ENCODE measurements at places on chromosomes 7 and 10.

DNA sequence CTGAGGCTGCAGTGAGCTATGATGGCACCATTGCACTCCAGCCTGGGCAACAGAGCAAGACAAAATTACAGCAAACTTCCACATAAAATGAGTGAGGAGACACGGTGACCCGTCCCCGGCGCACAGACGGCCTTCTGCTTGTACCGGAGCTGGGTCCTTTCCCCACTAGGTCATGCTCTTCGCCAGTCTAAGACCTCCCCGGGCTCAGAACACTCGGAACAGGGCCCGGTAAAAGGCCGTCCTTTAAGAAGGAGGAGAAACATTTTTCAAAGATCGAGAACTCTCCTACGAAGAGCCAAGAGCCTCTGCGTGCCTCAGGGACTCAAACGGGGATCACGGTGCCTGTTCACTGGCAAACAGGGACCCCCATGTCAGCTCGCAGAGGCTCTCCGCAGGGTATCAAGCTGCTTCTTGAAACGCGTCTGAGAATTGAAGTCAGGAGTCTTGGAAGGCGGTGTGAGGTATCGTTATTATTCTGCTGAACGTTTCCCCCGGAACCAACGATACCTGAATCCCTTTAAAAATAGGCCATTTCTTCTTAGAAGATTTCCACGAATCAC lies 9.0 kb downstream of the CARD11 start:
- no peak for DNase-seq

DNA sequence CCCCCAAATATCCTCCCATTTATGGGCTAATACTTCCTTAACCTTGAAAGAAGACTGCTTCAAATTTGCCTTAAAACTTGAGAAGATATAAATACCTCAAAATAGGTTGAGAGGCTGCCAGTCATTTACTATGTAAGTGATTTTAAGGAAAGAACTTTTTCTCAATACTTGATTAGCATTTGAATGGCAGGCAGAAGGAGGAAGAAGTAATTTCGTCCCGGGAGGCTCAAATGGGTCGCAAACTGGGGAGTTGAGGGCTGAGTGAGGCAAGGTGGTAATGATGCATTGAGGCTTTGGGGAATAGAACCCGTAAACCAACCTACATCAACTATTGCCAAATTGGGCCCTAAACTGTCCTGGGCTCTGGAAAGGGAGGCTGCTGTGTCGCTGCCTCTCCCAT lies 11.1 kb downstream of the CAMK1D start:
- no peak for DNase-seq

DNA sequence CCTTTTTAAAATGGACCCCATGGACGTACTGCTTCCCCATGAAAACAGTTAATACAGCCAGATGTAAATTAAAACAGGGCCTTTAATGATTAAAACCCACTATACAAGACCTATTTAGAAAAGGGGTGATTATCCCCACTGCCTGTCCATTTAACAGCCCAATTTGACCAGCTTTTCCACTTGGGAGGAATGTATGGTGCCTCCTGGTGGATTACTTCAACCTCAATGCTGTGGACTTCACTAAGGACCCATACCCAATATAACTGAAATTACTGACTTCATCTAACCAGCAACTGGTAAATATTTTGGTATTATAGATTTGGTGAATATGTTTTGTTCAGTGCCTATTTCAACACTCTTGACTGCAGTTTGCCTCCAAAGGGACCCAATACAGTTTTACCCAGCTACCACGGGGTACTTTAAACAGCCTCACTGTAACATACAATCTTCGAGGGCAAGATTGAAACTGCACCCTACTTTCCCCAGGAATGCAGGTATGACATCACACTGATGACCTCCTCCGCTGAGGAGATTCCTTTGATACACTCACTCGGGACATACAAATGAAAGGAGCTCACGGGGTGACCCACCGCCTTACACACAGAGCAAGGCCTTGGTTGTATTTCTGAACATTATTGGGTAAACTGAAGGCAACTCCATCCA lies 192.8 kb downstream of the DNAJC1 start:
- DNase-seq: no peak

DNA sequence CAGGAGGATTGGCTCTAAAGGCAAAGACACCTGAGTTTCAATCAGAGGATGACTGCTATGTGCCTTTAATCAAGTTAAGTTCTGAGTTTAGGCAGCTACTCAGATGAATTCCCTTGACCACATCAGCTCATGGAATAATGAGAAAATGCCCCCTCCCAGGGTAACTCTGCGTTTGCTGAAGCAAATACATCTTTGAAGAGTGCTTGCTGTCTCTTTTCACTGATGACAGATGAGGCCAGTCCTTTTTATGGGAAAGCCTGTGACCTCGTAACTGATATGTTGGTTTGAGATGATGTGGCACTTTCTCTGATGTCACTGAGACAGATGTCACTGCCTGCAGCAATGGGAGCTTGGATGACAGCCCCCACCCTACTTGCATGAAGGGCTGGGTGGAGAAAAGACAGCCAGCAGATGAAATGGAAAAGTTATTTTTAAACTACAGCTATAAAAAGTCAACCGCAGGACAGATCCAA lies 43.7 kb upstream of the DGKI start:
- DNase-seq: no peak

- DNase-seq: no peak
These were observed 61.2 kb upstream of the NPVF start for GRCh38 chr7:25289518-25289917.

DNA sequence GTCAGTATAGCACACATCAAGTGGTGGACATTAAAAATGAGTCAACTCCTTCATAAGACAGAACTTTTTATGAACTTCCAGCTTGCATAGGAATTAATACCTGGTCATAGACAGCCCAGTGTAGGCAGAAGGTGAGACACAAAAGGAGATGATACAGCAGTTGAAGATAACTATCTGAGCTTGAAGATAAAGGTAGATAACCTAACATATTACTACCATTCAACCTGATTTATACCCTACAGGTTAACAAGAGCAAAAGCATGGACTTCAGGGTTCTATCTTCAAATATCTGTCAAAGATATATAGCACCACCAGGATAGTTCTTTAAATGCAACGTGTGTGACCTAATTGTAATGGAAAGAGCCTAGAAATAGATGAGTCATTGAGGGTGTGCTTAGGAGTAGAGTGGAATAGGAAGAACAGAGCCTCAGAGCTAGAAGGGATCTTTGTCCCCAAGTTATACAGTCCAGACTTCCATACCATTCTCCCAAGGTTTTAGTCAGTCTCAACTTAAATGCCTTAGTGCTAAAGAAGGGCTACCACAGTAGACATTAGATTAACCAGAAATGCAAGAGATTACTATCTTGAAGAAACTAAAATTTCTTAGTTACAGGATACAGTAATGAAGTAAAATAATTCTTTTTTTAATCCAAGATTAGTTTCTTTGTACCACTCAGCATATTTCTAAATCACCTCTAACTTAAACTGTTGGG lies 9.2 kb downstream of the ZNF800 start:
- no peak for DNase-seq

DNA sequence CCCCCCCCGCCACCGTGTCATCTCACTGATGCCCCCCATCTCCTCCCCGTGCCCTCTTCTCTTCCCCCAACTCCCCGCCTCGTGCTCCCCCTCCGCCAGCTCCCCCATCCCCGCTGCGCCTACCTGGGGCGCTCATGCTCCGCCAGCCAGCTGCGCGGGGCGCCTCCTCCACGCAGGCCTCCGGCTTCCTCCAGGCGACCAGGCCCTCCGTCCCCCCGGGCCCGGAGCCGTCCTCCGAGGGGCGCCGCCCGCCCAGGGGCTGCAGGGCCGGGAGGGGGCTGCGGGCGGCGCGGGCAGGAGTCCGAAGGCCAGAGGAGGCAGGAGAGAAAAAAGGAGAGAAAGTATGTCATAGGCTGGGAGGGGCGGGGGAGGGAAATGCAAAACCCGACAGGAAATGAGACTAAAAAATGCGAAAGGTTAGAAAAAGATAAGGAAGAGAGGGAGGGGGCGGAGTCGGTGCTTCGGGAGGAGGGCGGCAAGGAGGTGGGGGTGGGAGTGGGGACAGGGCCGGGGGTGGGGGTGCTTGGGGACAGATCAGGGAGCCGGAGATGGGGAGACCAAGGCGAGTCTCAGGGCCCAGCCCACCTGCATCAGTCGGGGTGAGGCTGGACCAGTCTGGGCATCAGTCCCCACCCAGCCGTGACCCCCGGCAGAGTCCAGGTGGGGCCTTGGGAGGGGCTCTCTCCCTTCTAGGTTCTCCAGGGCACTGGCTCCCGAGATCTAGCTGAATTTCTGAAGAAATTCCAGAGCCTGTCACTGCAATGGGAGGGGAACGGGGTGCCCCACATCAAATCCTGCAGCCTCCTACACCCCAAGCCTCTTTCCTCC lies at the start of gene CARD11:
TSS of gene CARD11 (minus strand) at position 324 of the 828 bp plus-strand sequence. CDS start 85,361 bp downstream, outside the sequence.
- DNase-seq: no peak

GRCh38 chr10:22370320-22370719 lies 25.0 kb downstream of the SPAG6 start:
- no peak for DNase-seq

GRCh38 chr7:141074162-141074991 lies 513 bp downstream of the TMEM178B start:
- no peak for DNase-seq

DNA sequence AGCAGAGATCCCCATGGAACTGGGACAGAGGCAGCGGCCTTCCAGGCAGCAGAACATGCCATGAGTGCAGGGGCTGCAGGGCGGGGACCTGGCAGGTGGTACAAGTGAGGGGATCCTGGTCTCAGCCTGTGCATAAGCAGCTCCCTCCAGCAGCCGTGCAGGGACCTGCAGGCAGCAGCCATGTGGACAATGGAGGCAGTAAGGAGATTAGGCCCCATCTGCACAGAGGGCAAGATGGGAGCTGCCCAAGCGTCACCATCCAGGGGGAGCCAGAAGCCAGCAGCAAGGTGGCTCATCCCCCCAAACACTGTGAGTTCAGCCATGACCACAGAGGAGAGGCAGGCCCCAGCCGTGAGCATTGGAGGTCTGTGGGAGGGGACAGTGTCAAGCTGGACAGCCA lies 3.1 kb downstream of the DDC start:
- no peak for DNase-seq

- no peak for DNase-seq
These were observed 345.9 kb upstream of the SHH start for GRCh38 chr7:156158213-156158612.

All from mucosa of gallbladder (tissue), 1 donor.